Neuronal stem cell (in vitro differentiated cells): ENCODE measurements at places on chromosomes 16 and 17.

DNA sequence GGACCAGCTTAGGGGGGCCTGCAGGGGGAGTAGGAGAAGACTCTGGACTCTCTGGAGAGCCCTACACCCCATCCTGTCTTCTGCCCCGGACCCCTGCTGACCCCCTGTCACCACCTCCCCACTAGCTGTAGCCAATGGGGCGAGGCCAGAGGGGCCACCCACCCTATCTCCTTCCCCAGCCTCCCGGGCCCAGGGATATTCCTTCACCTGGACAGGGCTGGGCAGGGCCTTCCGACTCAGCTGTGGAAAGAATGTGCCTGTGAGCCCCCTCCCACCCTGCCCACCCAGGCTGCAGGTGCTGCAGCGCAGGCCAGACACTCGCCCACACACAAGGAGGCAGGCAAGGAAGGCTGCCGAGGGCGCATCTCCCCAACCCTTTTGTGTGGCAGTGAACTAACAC, 23.0 kb downstream of the TSPOAP1 start:
- H3K27ac ChIP-seq = no peak overlapping the region
- no peak overlapping the region for H3K4me3 ChIP-seq
- no peak for DNase-seq
- H3K4me1 ChIP-seq = no peaks in the 10 kb centered on the region
- H3K27me3 ChIP-seq = no peaks in the 10 kb centered on the region

- peaks cover 2% of the 10 kb centered on the region for H3K4me1 ChIP-seq
- peaks cover 19% of the 10 kb centered on the region for H3K36me3 ChIP-seq
- H3K27me3 ChIP-seq = no peaks in the 10 kb centered on the region
- H3K4me3 ChIP-seq = no peak overlapping the region
Observed at GRCh38 chr16:81688182-81688581, 90.9 kb upstream of the PLCG2 start.

DNA sequence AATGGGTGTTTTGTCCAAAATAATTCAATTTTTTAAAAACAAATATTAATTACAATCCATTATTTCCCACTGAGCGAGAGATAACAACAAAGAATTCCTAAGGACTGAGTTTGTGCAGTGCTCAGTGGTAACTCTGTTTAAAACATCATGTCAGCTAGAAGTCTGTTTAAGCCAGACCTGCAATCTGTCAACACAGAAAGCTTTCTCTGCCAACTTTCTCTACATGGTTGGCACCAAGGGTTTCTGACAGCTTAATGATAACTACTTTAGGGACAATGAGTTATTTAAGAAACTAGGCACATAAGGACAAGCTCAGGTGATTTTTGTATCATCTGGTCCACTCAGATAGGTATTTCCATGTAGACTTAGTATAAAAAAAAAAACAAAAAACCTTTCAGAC, 81.8 kb downstream of the WDR59 start:
- DNase-seq = no peak
- no peaks in the 10 kb centered on the region for H3K27me3 ChIP-seq
- H3K4me1 ChIP-seq = no peaks in the 10 kb centered on the region
- peaks cover 8% of the 10 kb centered on the region for H3K36me3 ChIP-seq

DNA sequence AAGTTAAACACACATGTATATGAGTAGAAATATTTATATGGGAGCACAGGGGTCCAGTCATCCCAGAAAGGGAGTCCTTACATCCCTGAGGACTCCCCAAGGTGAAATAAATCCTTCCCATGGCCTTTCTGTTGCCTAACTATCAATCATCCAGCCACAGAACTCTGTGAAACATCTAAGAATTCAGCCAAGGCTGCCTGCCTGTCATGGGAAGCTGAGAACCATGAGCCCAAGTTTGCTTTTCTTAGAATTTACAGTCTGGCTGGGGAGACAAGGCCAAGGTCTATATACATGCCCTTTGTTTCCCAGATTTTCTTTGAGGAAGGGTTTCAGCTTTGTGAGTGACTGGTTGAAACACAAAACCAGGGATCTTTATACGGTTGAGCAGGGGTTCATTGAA, 15.8 kb downstream of the MYL4 start:
- H3K36me3 ChIP-seq = no peaks in the 10 kb centered on the region
- H3K4me3 ChIP-seq = no peak overlapping the region
- no peak for DNase-seq
- no peak overlapping the region for H3K27ac ChIP-seq
- no peaks in the 10 kb centered on the region for H3K27me3 ChIP-seq

- no peak for DNase-seq
- peaks cover 99% of the 10 kb centered on the region for H3K36me3 ChIP-seq
Observed at GRCh38 chr17:75698659-75699058, 22.6 kb upstream of the ITGB4 start.

- no peak overlapping the region for H3K27ac ChIP-seq
- H3K36me3 ChIP-seq = peaks cover 4% of the 10 kb centered on the region
- no peak for DNase-seq
- H3K4me3 ChIP-seq = no peak overlapping the region
Observed at GRCh38 chr17:37167756-37168155, 208.0 kb upstream of the C17orf78 start.

- H3K36me3 ChIP-seq = no peaks in the 10 kb centered on the region
- no peak overlapping the region for H3K27ac ChIP-seq
- no peaks in the 10 kb centered on the region for H3K4me1 ChIP-seq
- DNase-seq = no peak
- no peaks in the 10 kb centered on the region for H3K27me3 ChIP-seq
Observed at GRCh38 chr17:27109346-27109745, 184.6 kb upstream of the WSB1 start.

GRCh38 chr17:65514082-65514481, 47.4 kb downstream of the AXIN2 start:
- DNase-seq = no peak
- no peaks in the 10 kb centered on the region for H3K27me3 ChIP-seq
- no peaks in the 10 kb centered on the region for H3K36me3 ChIP-seq
- no peak overlapping the region for H3K4me3 ChIP-seq

- DNase-seq = no peak
- H3K27ac ChIP-seq = no peak overlapping the region
- no peaks in the 10 kb centered on the region for H3K4me1 ChIP-seq
- H3K27me3 ChIP-seq = no peaks in the 10 kb centered on the region
- no peaks in the 10 kb centered on the region for H3K36me3 ChIP-seq
Observed at GRCh38 chr17:55479903-55480302, 31.3 kb downstream of the SMIM36 start.

DNA sequence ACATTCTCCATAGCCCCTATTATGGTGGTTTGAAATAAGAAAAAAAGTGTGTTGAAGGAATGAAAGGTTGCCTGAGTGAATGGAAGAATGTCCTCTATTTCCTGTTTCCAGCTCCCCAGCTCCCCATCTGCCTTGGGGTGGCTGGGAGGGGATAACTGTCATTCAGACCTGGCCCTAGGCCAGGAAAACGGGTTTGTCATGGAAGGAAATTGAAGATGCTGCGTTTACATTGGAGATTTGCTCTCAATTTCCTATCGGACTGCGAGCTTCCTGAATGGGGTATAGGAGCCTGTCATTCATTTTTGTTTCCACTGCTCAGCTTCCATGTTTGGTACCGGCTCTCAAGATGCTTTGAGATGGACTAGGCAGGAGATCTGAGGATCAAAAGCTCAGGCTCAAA, 2.2 kb upstream of the FZD2 start:
- no peak overlapping the region for H3K4me3 ChIP-seq
- DNase-seq = no peak
- H3K27me3 ChIP-seq = no peaks in the 10 kb centered on the region
- H3K4me1 ChIP-seq = peaks cover 15% of the 10 kb centered on the region
- H3K36me3 ChIP-seq = peaks cover 13% of the 10 kb centered on the region

GRCh38 chr16:73020409-73020884, 27.5 kb downstream of the ZFHX3 start:
- H3K27ac ChIP-seq = no peak overlapping the region
- H3K36me3 ChIP-seq = no peaks in the 10 kb centered on the region
- H3K4me1 ChIP-seq = peaks cover 9% of the 10 kb centered on the region
- no peak overlapping the region for H3K4me3 ChIP-seq

GRCh38 chr16:72389791-72390190, 217.8 kb upstream of the PMFBP1 start:
- no peaks in the 10 kb centered on the region for H3K4me1 ChIP-seq
- no peak overlapping the region for H3K4me3 ChIP-seq
- H3K27ac ChIP-seq = no peak overlapping the region
- H3K36me3 ChIP-seq = peaks cover 2% of the 10 kb centered on the region
- no peak for DNase-seq

DNA sequence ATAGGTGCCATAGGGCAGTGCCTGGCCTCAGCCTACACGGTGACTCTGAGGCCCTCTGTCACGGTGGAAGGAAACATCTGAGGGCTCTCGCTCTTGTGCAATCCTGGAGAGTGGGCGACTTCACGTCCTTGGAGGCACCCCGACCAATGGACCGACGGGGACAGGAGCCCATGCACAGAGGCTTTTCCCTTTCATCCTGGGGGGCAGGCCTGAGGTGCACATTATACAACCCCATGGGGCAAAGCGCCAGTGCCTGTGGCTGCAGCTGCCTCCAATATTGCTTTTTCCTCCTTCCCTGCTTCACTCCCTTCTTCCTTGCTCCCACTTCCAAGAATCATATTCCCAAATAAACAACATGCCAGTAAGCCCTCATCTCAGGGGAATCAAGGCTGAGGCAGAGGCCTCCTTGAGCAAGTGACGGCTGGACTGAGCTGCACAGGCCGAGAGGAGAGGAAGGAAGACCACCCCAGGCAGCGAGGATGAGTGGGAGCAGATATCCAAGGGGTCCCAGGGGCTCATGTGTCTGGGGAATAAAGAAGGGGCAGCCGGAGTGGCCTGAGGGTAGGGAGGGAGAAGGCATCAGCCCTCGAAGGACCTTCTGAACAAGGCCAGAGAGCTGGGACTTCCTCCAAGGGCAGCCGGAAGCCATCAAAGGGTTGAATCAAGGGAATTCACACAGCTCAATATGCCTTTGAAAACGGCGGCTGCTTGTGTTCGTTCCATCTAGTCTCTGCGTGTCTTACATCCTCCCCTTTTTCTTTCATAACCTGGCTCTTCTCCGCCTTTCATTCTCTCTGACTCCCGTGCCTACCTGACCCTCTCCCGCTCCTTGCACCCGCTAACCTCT, 42.6 kb upstream of the RPL38 start:
- peaks cover 11% of the 10 kb centered on the region for H3K4me1 ChIP-seq
- H3K36me3 ChIP-seq = no peaks in the 10 kb centered on the region
- no peak overlapping the region for H3K4me3 ChIP-seq
- no peak overlapping the region for H3K27ac ChIP-seq
- no peak for DNase-seq
- no peaks in the 10 kb centered on the region for H3K27me3 ChIP-seq

- no peaks in the 10 kb centered on the region for H3K27me3 ChIP-seq
- H3K4me3 ChIP-seq = no peak overlapping the region
- H3K4me1 ChIP-seq = peaks cover 1% of the 10 kb centered on the region
Observed at GRCh38 chr16:82059161-82059982, 24.3 kb downstream of the HSD17B2 start.

GRCh38 chr16:17397499-17397891, 73.3 kb downstream of the XYLT1 start:
- peaks cover 10% of the 10 kb centered on the region for H3K4me1 ChIP-seq
- no peak for DNase-seq
- no peaks in the 10 kb centered on the region for H3K27me3 ChIP-seq
- H3K4me3 ChIP-seq = no peak overlapping the region
